Stimulated activated CD8-positive, alpha-beta memory T cell treated with anti-CD3 and anti-CD28 coated beads, Interleukin-2, amount 100 ng/mL, for 1 hour (primary cell): ENCODE measurements at places on chromosomes 3 and 15.

DNA sequence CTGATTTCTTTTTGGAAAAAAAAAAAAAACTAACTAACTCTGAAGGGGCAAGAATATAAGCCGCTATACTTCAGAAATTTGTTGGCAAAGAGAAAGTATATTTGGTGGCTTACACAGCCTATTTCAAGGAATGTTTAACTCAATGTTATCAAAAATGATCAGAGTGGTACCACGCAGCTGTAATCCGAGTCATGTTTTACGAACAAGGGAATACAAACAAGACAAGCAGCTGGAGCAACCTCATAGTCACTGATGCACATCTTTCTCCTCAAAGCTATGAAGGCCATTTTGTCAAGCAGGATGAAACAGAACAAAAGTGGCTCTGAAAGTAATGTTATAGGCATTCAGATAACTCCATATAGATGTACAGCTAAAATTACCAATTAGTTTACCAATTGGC lies 81.2 kb downstream of the SCAPER start:
- DNase-seq, result no peak

- DNase-seq, result no peak
Observed at GRCh38 chr3:187276397-187277128, 15.0 kb downstream of the MASP1 start.

DNA sequence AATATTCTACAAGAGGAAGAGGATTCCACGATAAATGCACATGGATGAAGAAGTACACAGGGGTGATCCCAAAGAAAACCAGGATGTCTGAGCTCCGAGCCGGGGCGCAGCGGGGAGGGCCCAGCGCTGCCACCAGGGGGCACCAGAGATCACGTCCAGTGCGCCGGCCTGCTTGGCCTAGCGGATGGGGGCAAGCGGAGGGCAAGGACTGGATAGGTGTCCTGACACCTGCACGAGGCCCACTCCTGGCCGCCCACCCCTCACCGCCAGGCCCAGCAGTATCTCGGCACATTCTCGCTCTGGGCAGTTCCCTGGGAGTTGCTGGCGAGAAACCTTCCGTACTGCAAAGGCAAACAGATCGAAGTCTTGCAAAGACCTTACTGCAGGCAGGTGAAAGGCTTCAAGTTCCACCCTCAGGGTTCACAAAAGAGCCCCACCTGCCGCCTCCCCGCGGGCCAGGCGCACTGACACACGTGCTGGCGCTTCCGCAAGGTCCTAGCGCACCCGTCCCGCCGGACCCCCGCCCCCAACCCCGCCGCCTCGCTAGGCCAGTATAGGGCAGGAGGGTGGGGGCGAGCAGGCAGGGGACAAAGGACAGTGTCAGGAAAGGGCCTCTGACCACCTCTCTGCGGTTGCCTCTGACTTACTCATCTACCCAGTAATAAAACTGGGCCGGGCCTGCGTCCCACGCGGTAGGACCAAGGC lies 3.3 kb downstream of the ANKRD63 start:
- peak; percentile 41 for DNase-seq

DNA sequence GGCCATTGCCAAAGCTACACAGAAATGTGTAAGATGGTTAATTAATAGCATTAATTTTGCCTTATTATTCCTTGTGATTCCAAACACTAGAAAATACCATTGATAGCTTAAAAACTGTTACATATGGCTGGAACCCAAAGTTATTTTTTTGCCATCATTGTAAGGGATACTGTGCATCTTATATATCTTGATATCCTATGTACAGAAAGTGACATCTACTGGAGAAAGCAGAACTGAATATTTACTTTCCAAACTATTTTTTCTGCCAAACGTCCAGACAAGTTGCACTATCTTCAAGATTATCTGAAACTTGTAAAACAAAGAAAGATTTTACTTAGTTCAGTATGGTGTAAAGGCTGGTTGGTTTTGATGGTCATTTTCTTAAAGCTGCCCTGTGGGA lies 33.3 kb upstream of the MEIS2 start:
- DNase-seq, result no peak
